Forelimb muscle (tissue), 1 donor: ENCODE measurements at places on chromosomes 6 and 20. TPM values are rescaled to one million over a fixed set of nuclear protein-coding genes. Genes with fewer than 3 reads are reported as not detected.

The ZBP1 gene
- 0.33 TPM for polyA plus RNA-seq

The ARMH2 gene
- not detected for polyA plus RNA-seq

The TSPO2 gene
- 0.70 TPM for polyA plus RNA-seq

The TSBP1 gene
- polyA plus RNA-seq, result not detected

The ADTRP gene
- 0.38 TPM for polyA plus RNA-seq

The ITPA gene
- polyA plus RNA-seq, result 45.6 TPM

The HLA-DRB1 gene
- 9.4 TPM for polyA plus RNA-seq

The ADGRF1 gene
- not detected for polyA plus RNA-seq

The TCFL5 gene
- 7.6 TPM for polyA plus RNA-seq

The DDX43 gene
- polyA plus RNA-seq, result 0.30 TPM

The OR2B6 gene
- not detected for polyA plus RNA-seq

The TBCC gene
- polyA plus RNA-seq, result 12.3 TPM

The LY6G6C gene
- 0.62 TPM for polyA plus RNA-seq

The C6orf118 gene
- 1.2 TPM for polyA plus RNA-seq

The TUBB2A gene
- polyA plus RNA-seq, result 75.7 TPM

The PACSIN1 gene
- 1.1 TPM for polyA plus RNA-seq

The TRIM10 gene
- polyA plus RNA-seq, result 0.48 TPM

The TCF19 gene
- polyA plus RNA-seq, result 8.4 TPM

The ADGRF5 gene
- 21.1 TPM for polyA plus RNA-seq

The IMPG1 gene
- 0.48 TPM for polyA plus RNA-seq

The HFE gene
- 3.6 TPM for polyA plus RNA-seq

The ID1 gene
- 16.6 TPM for polyA plus RNA-seq

The SYCP2L gene
- polyA plus RNA-seq, result 1.3 TPM

The FAM209B gene
- 0.27 TPM for polyA plus RNA-seq

The PPP1R3G gene
- polyA plus RNA-seq, result 1.5 TPM

The MUC22 gene
- not detected for polyA plus RNA-seq

The MLN gene
- polyA plus RNA-seq, result not detected

The DEFB112 gene
- polyA plus RNA-seq, result not detected

The IL20RA gene
- polyA plus RNA-seq, result 30.6 TPM

The MYBL2 gene
- polyA plus RNA-seq, result 12.1 TPM

The CRYBG1 gene
- polyA plus RNA-seq, result 2.0 TPM

The TFAP2D gene
- not detected for polyA plus RNA-seq

The RFX6 gene
- polyA plus RNA-seq, result not detected

The SYS1 gene
- 14.2 TPM for polyA plus RNA-seq

The TMEM217 gene
- polyA plus RNA-seq, result 0.71 TPM

The VGLL2 gene
- 93.8 TPM for polyA plus RNA-seq

The OR12D3 gene
- polyA plus RNA-seq, result not detected

The NKX2-4 gene
- polyA plus RNA-seq, result not detected

The NOTCH4 gene
- 19.9 TPM for polyA plus RNA-seq

The HLA-DMB gene
- 4.8 TPM for polyA plus RNA-seq

The METTL24 gene
- 0.37 TPM for polyA plus RNA-seq

The SYNJ2 gene
- 8.4 TPM for polyA plus RNA-seq

The KCNG1 gene
- polyA plus RNA-seq, result 0.32 TPM

The HTR1E gene
- polyA plus RNA-seq, result not detected

The SEL1L2 gene
- not detected for polyA plus RNA-seq

The AK9 gene
- 6.5 TPM for polyA plus RNA-seq

The LAMA5 gene
- polyA plus RNA-seq, result 58.4 TPM

The TMEM14B gene
- polyA plus RNA-seq, result 69.0 TPM

The GGTLC1 gene
- polyA plus RNA-seq, result not detected

The CLPSL1 gene
- not detected for polyA plus RNA-seq

The POM121L2 gene
- polyA plus RNA-seq, result not detected

The SNX9 gene
- polyA plus RNA-seq, result 19.8 TPM

The GINS1 gene
- polyA plus RNA-seq, result 5.4 TPM

The ENPP5 gene
- 4.2 TPM for polyA plus RNA-seq
